ENCODE measurements at places on chromosomes 2 and 18.

DNA sequence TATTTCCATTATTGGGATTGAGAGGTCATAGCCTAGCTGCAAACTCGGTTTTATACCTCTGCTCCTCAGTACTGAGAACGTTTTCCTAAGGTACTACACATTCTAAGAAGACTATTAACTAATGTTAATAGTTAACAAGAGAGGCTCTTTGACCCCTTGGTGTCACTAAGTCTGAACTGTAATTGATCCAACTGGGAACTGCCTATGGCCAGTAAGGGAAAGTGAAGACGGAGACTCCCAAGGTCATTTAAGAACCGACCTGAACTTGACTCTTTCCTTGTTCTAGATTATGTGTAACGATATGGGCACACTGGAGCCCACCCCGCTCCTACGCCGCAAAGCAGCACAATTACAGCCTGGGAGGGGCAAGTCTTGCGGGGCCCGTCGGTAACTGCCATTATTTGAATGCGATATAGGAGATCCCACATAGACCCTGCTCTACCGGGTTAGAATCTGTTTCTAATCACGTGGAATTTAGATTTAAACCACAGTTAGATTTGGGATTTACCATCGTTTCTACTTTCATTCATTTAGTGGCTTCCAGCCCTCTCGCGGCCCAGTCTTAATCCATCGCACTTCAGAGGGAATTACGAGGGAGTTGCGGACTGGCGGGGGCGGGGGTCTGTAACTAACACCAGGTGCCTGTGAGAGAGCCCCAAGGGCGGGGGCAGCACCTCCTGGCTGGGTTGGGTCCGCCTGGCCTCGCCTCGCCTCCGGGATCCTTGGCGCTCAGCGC, 84.1 kb upstream of the EPB41L3 start:
- no peak for DNase-seq

- peak; percentile 38 for DNase-seq
Measured at GRCh38 chr2:24228470-24228869, 53.6 kb downstream of the FAM228A start.

- DNase-seq = peak; percentile 99
Measured at GRCh38 chr2:51013079-51013932, 18.6 kb downstream of the NRXN1 start.

DNA sequence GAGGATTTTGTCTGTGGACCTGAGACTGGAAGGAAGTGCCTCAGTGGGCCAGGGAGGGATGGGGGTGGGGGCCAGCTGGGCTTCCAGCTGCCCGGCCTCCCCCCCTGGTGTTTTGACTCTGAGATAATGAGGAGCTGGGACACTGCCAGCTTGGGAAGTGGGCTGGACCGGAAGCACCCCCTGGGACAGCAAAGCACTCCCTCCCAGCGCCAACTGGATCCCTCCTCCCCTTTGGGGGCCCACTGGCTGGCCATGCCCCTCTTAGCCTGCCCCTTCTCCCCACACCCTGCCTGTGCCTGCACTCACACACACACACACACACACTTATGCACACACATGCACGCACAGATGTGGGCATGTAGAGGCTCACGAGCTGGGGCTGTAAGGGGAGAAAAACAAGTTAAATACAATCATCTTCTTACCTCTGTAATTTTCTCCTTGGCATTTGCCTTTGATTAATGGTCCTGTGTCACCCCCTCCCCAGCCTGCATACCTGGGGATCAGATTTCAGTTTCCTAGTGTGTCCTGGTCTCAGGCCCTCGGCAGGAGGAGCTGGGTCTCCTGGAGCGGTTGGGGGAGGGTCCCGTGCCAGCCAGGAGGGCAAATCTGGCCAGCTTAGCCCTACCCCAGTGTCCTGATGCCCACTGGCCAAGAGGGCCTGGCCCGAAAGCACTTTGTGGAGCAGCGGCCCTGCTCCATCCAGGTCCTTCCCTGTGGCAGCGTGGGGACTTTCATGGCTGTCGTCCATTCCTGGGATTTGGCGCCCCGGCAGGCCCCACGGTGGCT, 3.6 kb downstream of the ITM2C start:
- DNase-seq = no peak

GRCh38 chr18:77071711-77072292, 60.8 kb downstream of the MBP start:
- peak; percentile 33 for DNase-seq

GRCh38 chr2:3115301-3116042, 262.1 kb downstream of the EIPR1 start:
- no peak for DNase-seq

GRCh38 chr2:33408109-33408508, 68.3 kb upstream of the RASGRP3 start:
- no peak for DNase-seq

DNA sequence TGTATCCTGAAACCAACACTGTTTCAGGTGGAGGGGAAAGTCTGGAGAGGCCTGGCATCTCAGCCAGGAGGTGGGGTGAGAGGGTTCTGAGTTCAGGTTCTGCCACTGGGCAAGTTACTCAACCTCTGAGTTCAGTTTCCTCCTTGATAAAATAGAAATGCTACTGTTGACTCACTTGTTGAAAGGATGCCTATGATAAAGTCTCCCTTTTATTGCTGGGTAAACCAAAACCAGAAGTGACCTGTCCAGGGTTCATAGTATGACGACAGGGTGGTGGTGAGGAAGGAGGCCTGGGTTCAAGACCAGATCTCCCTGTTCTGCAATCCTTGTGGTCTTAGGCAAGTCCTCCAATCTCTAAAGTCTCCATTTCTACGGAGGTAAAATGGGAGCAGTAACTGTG, 232.7 kb downstream of the PRKCE start:
- no peak for DNase-seq

DNA sequence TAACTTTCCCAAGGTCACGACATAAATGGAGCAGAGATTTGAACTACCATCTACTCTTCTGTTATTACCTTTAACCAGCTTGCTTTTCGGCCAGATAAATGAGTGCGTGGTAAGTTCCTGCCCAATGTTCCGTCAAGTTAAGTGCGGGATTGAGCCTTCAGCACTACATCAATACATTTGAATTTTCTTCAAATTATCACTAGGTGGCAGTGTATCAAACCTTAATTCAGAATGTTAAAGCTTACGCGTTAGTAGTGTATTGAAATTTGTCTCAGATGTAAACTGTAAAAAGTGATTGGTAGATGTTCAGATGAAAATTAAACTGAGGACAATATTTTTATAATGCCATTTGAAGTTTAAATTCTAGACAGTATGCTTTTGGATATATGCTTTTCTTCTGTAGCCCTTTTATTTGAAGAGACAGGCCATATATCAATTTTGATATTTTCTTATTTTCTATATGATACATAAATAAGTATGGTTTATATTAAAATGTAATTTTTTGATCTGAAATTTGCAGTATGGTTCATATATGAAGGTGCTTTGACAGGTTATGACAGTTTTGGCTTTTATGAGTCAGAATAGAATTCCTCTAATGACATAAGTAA, 681.3 kb downstream of the ADCYAP1 start:
- peak; percentile 65 for DNase-seq

GRCh38 chr2:15615301-15615920, 23.7 kb downstream of the DDX1 start:
- DNase-seq = no peak

- DNase-seq = no peak
Measured at GRCh38 chr2:7904319-7904718, 777.5 kb upstream of the ID2 start.

DNA sequence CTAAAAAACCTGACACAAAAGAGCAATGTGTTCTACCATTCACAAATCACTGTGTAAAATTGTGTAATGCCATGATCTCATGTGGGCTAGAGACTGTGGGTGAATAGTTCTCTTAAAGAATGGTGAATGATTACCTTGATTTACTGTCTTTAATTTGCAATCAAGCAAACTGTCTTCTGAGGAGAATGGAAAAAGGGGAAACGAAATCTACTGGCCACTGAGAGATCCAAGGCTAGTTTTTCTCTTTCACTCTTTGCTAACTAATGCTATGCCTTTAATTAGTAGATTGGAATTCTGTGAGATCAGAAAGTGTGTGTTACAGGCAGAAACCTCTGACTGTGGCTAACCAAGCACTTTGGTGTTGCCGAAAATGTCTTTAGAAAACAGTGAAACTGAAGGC, 422.7 kb downstream of the TGIF1 start:
- no peak for DNase-seq

DNA sequence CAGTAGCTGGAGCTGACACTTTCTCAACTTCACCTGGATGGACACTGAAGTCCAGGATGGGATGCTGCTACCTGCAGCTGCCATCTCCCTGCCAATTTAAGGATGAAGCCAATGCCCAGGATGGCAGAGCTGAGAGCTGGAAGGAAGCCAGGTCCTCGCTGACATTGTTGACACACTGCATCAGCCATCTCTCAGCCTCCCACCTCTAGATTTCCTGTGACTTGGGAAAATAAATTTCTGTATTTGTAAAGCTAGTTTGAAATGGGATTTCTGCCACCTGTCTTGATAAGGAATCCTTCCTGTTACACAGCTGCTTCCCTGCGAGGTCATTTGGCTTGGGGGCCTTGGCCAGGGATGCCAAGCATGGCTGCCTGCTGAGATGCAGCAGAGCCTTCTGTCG, 43.5 kb downstream of the KCTD1 start:
- no peak for DNase-seq

- DNase-seq = no peak
Measured at GRCh38 chr18:77632758-77633157, 383.1 kb downstream of the GALR1 start.

GRCh38 chr2:24403832-24404212, 43.5 kb upstream of the ITSN2 start:
- DNase-seq = no peak

DNA sequence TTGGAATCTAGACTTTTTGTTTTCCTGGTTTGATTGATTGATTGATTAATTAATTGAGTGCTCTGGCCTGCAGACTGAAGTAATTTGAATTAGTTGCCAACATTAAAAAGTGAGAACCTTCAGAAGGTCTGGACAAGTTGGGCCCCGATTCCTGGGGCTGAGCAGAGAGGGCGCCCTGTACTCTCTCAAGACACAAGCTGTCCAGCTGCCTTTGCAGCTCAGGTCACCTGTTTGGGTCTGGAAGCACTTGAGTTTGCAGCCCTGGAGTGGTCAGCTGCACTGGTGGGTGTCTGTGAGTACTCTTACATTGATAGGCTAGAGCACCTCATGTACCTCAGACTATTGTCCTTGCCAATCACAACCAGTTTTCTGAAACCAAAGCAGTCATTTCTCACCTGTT, 22.7 kb upstream of the CELF4 start:
- no peak for DNase-seq

DNA sequence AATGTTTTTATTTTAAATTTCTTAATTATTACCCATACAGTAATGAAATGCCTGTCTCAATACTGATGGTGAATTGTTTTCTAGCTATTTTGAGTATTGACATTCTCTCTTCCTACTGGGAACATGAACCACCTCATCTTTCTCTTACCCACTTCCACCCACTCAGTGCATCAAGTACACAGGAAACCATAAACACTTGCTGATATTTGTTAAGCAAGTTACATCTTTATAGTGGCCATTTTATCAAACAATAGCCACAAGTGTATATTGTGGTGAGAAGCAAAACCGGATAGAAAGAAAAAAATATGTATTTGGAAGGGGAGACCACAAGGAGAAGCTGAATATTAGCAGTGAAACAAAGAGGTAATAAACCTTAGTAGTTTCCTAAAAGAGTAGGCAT, 368.1 kb upstream of the HNRNPA3 start:
- DNase-seq = no peak

GRCh38 chr2:1664076-1664605, 80.2 kb downstream of the PXDN start:
- no peak for DNase-seq

GRCh38 chr2:186309901-186310300, 176.2 kb upstream of the ZC3H15 start:
- no peak for DNase-seq

GRCh38 chr2:210654091-210654490, 97.7 kb downstream of the CPS1 start:
- no peak for DNase-seq

GRCh38 chr2:189261431-189261841, 81.9 kb upstream of the COL5A2 start:
- DNase-seq = no peak

- DNase-seq = no peak
Measured at GRCh38 chr18:3425030-3425429, 24.9 kb upstream of the TGIF1 start.

GRCh38 chr18:36706134-36706881, 122.5 kb downstream of the TPGS2 start:
- DNase-seq = peak; percentile 18

- DNase-seq = peak; percentile 40
Measured at GRCh38 chr2:144524118-144525009, 4.4 kb upstream of the ZEB2 start.

GRCh38 chr2:210215120-210215519, 10.1 kb downstream of the ACADL start:
- no peak for DNase-seq

DNA sequence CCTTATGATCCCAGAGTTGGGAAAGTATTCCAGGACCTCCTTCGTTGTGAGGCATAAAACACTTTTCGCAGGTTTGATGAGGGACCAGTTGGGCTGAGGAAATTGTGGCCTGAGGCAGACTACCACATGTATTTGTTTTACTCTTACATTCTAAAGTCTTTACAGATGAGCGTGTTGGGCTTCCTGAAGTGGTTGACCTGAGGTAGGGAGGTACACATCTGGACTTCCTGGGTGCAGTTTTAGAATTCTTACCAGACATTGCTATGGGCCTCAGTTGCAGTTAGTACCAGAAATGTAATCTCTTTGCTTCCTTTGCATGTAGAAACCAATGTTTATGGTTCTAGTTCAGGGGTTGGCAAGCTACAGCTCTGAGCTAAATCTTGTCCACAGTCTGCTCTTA, 48.7 kb downstream of the COA5 start:
- DNase-seq = no peak

DNA sequence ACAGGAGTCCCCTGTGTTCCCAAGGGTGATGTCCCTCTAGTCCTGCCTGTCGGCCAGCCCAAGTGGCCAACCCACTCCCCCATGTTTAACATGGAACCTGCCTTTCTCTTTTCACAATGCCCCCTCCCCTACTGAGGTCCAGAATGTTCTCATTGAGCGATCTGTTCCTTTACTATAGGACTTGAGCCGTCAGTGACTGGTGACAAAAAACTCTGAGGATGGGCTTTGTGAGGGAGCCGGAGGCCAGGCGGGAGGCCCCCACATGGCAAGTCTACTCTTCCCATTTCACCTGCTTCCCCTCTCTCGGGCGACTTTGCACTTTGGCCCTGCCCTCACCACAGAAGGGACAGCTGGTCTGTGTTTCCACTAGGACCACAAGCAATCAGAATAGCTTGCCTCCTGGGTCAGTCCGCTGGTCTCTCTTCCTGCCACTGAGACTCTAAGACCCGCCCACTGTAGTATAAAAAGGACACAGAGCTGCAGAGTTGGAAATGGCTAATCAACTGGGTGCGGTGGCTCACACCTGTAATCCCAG, 146.5 kb upstream of the RAB12 start:
- peak; percentile 21 for DNase-seq

DNA sequence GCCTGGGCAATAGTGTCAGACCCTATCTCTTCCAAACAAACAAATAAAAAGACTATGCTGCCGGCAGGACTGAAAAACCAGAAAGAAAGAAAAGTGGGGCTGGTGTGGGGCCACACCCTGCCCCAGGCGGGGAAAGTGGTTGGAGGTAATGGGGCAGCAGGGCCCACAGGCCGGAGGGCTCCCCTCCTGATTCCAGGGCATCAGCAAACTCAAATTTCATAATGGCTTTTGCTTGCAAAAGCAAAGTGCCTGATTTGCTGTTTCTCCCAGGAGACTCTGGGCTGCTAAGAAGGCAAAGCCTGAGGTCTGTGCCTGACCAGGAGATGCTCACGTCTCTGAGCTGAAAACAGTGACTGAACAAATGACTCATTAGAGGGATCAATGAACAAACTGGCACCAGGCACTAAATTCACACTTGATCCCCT, 121.9 kb downstream of the HDAC4 start:
- DNase-seq = no peak

GRCh38 chr2:21804151-21804550, 680.4 kb downstream of the TDRD15 start:
- DNase-seq = no peak

Measured in NCI-H146 (cell line).